ENCODE measurements at places on chromosomes 6 and 20.

GRCh38 chr20:63330940-63331339 is 30.2 kb downstream of the CHRNA4 start:
- no peak for ATAC-seq

GRCh38 chr20:22368235-22368634 is 216.1 kb downstream of the FOXA2 start:
- ATAC-seq = no peak

GRCh38 chr20:2006452-2007361 is 12.8 kb upstream of the PDYN start:
- no peak for ATAC-seq

DNA sequence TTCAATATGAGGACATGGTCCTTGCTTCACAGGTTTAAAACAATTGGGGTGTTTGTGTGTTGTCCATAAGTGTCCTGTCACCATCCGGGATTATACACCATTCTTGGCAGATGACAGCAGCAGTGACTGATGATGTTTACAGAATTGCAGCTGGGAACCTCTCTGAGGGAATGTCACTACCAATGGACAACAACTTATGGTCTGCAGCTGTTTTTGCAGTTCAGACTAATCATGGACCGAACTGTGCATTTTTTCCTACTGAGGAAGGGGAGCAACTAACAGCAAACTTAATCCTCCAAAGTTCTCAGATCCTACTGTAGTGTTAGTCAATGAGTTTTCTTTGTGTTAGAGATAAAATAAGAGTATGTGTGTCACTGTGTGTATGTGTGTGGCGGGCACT is 26.0 kb downstream of the FAM229B start:
- no peak for ATAC-seq

All from activated CD4-positive, CD25-positive, alpha-beta regulatory T cell treated with anti-CD3 and anti-CD28 coated beads, Interleukin-2, amount 50 U/mL, for 24 hours (primary cell).